ENCODE measurements at places on chromosomes 7 and 10.

- no peak for DNase-seq
Measured at GRCh38 chr10:110793886-110794285, 77.8 kb upstream of the PDCD4 start.

- no peak for DNase-seq
Measured at GRCh38 chr10:124993736-124994451, 52.0 kb downstream of the ZRANB1 start.

DNA sequence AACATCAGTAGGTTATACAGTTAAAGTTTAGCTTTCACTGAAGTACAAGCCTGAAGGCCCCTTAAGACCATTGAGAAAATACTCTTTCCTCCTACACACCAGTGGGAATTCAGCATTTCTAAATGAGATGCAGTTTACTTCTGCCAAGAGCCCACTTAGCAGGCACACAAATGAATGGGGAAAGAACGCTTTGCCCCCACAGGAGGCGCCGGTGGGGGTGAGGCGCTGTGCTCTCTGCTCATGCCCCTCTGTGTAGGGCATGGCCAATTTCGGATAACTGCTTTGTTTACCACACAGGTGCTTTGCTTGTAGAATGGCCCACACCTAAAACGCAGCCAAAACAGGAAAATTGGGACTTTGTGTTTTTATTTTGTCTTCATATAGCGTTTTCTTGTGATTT is 15.9 kb upstream of the LAT2 start:
- no peak for DNase-seq

GRCh38 chr7:1098243-1099153 is 10.6 kb downstream of the GPER1 start:
- DNase-seq: no peak

DNA sequence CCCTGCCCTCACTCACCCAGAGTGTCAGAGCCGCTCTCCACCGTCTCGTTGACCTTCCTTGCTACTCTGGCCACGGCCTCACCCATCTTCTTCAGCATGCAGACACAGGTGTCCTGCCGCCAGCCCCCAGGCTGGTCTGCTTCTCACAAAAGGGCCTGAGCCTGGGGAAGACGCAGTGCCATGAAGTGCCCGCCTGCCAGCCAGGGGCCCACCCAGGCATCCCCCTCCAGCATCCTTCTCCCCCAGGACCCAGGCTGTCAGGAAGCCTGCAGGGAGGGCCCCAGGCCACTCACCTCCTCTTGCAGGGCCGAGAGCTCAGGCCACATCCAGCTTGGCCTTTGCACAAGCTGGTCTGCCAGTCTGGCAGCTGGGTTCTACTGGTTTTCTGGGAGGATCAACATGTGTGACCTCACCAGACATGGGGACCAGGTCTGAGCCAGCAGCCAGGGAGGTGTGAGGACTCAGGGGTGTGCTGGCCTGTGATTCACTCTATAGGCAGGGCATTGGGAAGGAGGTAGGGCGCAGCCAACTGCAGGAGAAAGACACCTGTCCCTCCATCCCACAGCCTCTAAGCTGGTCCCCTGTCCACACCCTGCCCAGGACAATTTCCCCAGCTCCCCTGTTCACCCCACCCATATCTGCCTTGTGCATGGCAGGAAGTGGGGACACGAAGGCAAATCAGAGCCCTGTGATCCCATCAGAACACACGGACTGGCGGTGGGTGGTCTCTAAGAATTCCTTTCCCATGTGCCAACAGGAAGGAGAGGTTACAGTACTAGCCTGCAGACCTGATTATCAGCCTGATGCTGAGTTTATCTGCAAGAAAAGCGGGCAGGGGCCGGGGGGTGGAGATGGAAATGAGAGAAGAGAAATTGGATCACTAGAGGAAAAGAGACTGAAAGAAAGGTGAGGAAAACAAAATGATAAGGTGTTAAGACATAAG is 5.7 kb downstream of the LRRC20 start:
- no peak for DNase-seq
